ENCODE measurements at places on chromosomes 2 and 18.
A peak's percentile ranks its signal among the peaks of the same experiment; 100 is the strongest.

- no peak for DNase-seq
These were observed 34.9 kb downstream of the RAB10 start for GRCh38 chr2:26068602-26069298.

- no peak for DNase-seq
These were observed 658.9 kb upstream of the NXPH2 start for GRCh38 chr2:139439100-139439499.

DNA sequence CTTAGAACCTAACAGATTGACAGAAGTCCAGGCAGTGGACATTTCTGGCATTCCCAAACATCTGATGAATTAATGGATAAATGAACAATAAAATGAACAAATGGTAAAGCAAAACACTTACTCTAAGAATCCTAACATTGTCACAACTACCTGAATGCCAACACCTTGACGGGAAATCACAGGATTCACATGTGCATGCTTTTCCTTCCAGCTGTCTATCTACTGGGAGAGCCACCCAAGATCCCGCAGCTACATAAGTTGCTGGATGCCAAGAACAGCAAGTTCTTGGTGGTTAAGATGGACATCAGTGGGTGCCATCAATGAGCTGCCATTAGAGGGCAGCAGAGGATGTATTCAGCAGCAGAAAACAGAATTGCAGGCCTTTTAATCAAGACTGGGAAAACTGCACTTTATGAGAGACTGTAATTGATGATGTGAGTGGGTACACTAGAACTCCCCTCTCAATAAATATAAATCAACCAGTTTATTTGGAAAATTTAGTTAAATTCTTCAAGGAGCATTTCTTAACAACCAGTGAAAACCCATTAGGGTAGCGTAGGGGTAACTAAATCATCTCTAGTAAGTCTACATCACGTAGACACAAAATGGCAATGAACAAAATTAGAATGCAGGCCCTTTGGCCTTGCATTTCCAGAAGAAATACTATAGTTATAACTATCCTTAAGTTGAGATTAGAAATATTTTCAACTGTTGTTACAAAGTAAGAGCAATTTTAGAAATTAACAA is 45.6 kb downstream of the SESTD1 start:
- DNase-seq: peak; percentile 88

GRCh38 chr2:8643996-8644356 is 37.9 kb upstream of the ID2 start:
- no peak for DNase-seq

GRCh38 chr18:21599585-21600525 is 649 bp downstream of the ESCO1 start:
- peak; percentile 91 for DNase-seq

- peak; percentile 70 for DNase-seq
These were observed 4.5 kb upstream of the GPR55 start for GRCh38 chr2:230929381-230930148.

DNA sequence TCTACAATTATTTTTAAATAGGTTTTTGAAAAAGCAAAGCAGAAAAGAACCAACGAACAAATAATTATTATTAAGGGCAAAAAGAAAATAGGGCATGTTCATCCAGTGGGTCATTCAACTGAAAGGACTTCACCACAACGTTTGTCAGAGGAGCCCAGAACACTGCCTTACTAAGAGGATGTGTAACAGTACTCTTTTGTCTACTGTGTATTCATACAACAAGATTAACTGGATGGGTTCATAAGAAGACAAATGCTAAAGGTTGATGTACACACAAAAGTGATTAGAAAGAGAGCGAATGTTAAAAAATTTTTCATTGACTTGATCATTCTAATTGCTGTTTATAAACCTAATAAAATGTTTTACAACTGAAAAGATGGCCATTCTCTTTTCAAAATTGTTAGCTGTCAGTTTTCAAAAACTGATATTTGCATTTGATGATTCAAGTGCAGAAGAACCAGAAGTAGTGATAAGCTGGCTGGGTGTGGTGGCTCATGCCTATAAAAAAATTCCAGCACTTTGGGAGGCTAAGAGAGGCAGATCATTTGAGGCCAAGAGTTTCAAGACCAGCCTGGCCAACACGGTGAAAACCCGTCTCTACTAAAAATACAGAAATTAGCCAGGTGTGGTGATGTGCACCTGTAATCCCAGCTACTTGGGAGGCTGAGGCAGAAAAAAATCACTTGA is 33.1 kb downstream of the MGAT4A start:
- DNase-seq: no peak

- DNase-seq: no peak
These were observed 43.7 kb upstream of the SEMA4C start for GRCh38 chr2:96913398-96914202.

GRCh38 chr18:10017043-10017442 is 103.2 kb downstream of the VAPA start:
- DNase-seq: no peak

DNA sequence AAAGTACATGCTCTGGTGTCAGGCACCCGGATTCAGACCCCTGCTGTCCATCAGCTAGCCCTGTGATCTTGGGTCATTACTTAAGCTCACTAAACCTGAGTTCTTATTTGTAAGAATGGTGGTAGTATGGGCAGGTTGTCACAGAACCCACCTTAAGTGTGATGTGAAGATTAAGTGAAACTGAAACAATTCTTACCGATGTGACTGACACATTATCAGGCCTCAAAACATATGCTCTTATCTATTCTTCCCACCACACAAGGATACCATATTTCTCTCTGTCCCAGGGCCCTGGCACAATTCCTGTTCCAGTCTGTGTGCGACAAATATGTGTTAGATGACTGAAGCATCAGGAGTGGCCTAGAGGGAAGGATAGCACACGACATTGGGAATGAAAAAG is 11.0 kb upstream of the CDC42EP3 start:
- DNase-seq: no peak

DNA sequence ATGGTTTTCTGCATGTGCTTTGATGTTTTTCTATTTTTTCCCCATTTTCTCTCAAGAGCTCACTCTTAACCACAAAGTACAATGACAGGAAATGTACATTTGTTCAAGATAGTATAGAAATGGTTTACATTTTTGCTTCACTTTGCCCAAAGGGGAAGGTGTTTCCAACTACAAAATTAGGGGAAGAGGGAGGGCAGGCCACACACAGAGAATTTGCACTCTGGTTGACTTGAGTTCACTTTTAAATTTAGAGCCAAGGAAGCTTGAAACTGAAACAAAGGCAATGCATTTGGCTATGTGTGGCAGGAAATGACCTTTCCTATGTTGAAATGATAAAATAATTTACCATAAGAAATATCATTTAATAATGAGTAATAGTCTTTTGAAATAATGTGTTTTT is 19.1 kb upstream of the VIT start:
- DNase-seq: no peak

GRCh38 chr2:127508631-127509034 is 17.7 kb downstream of the IWS1 start:
- DNase-seq: peak; percentile 48

- no peak for DNase-seq
These were observed 415.1 kb upstream of the CHST9 start for GRCh38 chr18:27600245-27600644.

DNA sequence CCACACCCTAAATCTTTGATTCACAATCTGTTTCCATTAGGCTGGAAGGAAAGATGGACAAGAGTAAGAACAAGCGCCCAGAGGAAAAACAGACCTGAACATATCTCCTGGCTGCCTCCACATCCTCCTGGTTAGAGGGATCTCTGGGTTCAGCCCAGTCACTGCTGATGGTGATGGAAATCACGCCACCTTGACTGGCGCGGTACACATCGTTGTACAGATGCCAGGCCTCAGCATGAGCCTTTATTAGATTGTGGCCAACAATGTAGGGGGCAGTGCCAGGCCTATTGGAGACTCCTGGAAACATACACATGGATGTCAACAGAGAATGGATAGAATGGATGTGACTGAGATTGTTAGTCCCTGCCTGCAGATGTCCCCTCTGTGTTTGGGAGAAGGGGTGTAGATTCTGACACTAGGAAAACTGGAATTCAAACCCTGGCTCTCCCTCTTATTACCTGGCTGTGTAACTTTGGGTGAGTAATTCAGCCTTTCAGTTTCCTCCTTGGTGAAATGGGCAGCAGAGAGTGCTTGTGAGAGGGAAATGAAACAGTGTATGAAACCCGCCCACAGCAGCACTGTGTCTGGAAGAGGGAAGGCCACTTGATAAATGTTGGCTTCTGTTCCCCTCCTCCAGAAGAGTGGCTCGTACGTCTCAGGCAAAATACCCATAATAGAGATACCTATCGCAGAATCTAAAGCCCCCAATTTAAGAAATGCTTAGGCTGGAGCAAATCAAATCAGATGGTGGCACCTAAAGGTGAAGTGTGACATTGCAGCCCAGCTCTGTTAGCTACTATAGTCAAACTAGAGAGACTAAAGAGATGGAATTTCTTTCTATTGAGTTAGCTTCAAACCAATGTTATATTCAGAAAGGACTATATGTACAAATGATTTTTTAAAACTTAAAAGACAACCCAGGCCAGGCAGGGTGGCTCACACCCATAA is 36.2 kb downstream of the LCT start:
- no peak for DNase-seq

- no peak for DNase-seq
These were observed 479.1 kb upstream of the NRXN1 start for GRCh38 chr2:51511002-51511401.

- no peak for DNase-seq
These were observed 117.1 kb upstream of the BOD1L2 start for GRCh38 chr18:57029761-57030160.

DNA sequence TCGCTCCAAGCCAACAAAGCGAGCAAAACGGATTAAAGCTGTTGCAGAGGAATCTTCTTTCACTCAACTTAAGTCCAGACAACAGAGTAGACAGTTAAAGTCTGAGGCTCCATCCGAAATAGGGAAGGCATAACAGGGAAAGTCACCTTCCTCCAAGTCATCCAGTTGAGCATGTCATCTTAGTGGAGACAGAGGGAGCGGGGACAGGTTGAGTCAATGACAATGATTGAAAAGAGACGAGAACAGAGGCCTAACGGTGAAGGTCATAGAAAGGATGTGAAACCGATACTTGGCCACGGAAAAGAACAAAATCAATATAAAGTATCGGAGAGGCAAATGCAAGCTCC is 455 bp downstream of the C18orf32 start:
- no peak for DNase-seq

DNA sequence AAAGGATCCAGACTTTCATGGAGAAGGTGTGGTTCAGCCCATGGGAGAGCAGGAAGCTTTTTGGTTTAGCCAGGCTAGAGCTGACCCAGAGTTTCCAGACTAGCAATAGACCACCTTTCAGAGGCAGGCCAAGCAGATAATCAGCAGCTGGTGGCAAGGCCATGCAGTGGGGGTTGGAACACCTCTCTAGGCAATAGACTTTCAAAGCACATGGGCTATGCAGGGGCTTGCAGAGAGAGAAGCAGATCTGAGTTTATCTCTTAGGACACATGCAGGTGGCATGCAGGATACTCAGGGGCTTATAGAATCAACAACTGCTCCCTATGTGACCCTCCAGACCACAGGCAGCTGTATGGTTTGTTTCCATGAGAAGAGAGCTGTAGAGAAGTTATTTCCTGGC is 9.4 kb downstream of the XIRP2 start:
- no peak for DNase-seq

DNA sequence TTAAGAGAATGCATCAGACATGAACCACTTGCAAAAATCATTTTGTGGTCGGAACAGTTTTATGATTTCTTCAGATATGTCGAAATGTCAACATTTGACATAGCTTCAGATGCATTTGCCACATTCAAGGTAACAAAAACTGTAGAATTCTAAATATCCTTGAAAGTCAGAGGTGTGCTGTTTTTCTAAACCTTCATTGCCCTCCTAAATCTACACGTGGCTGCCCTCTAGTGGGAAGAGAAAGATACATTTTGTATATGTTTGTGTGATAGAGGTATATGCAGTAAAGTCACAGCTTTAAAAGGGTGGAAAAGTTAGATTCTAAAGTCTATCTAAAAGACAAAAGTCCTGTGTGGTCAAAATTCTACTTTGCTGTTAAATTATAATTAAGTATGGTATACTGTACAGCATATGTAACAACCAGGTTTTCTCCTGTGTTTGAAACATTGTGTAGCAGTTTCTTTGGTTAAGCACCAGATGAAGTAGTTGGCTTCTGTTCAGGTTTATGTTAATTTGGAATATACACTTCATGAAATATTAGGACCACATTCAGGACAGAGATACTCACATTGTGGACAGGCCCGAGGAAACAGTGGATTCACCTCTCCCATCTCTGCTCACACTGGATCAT is 65.9 kb upstream of the ITM2C start:
- DNase-seq: no peak

GRCh38 chr2:108575132-108575966 is 41.1 kb downstream of the LIMS1 start:
- peak; percentile 7 for DNase-seq

DNA sequence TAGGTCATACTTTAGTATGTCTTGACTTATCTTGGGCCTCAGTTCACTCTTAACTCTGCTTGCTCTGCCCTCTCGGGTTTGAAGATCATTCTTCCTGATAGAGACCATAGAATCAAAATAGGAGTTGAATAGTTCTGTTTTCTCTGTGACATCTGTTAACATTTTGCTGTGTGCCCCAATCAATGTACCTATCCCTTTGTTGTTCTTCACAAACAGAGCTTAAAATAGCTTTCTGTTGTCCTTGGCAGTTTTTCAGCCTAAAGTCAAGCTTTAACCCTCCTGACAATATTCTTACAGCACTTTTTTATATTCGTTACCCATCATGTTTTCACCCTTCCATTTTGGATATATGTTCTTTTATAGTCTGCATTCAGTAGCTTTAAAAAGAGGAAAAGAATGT is 724.5 kb upstream of the FANCL start:
- DNase-seq: no peak

GRCh38 chr2:229403296-229403695 is 132.2 kb upstream of the PID1 start:
- DNase-seq: no peak

DNA sequence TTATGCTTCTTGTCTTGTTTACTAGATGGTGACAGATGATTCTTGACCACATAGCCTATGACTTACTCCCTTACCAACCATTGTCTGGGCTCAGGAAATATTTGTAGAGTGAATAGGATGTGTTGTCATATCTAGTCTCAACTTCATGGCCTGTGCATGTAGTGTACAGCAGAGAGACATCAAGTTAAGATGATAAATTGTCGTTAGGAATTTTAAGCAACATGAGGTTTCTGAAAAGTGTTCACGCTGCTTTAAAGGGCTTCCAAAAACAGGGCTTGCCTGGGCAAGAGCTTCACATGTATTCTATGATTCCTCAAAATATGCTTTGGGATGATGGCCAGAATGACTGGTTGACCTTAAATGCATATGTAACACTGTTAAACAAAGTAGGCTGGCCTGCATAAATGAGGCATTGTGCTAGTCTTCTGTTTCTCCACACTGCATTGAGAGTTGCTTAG is 424.0 kb downstream of the RND3 start:
- no peak for DNase-seq

- DNase-seq: no peak
These were observed 63.6 kb upstream of the CAVIN2 start for GRCh38 chr2:191910518-191910917.

GRCh38 chr2:33069894-33070651 is 123.3 kb downstream of the LTBP1 start:
- peak; percentile 85 for DNase-seq

- no peak for DNase-seq
These were observed 28.0 kb upstream of the DDX18 start for GRCh38 chr2:117786520-117786919.

GRCh38 chr18:61893971-61894750 is 1.4 kb upstream of the RNF152 start:
- DNase-seq: peak; percentile 97
